Activated CD4-positive, alpha-beta T cell treated with anti-CD3 and anti-CD28 coated beads, Interleukin-2, amount 50 U/mL, for 48 hours (primary cell): ENCODE measurements at places on chromosomes 12 and 14.

DNA sequence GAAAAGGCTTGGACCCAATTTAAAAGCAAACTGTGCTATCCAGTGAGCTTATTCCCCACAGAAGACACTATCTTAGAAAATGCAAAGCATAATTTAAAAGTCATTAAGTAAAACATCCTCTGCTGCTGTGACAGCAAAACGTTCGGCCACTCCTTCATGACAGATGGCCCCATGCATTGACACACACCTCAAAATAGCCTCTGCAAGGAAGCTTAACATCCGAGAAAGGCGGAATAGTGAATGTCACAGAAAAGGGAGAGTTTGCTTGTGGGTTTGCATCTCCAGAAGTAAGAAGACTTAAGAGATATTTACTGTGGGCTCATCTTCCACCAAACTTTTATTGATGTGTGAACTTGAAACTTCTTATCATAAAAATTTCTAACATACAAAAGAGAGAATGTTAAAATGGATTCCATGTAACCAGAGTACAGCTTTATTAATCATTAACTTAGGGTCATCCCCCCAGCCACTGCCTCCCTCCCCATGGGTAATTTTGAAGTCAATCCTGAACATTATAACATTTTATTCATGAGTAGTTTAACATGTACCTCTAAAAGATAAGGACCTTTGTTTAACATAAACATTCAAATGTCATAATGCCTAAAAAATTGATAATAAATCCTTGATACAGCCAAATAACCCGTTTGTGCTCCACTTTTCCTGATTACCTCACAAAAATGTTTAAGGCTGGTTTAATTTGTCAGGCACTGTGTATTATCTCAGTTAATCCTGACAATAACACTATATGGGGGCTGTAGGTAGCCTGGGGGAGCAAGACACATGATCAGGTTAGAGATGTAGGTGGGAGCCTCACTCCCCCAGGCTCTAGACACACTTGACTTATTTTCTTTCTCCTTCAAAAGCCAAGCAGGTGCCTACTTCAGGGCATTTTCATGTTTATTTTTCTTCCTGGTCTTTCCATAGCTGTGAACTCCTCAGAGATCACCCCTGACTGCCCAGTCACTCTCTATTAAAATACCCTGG, 119.7 kb upstream of the TMCC3 start:
- DNase-seq = no peak

DNA sequence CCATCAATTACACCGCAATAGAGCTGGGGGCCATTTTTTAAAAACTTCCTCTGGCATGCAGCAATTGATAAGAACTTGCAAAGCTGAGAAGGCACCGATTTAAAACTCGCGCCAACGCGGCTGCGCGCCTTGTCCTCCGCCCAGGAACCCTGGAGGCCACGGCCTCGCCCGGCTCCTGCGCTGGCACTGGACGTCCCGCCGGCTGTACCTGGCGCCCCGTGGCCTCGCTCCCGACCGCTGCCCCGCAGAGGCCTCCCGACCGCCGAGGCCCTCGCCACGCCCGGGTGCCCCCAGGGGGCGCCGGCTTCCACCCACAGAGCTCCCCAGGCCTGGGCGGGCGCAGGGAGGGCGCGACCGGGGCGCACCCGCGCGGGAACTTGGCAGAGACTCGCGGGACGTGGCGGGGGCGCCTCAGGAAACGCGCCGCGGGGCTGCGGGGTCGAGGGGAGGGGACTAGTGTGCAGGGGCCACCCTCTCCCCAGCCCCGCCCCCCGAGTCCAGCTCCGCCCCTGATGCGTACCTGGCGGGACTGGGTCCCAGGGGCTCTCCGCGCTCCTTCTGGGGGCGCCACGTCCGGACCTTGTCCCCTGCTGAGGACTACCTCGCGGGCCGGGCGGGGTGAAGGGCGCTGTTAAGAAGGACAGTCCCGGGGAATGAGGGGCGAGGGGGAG, 65.7 kb downstream of the TNFAIP2 start:
- DNase-seq = peak; percentile 23

GRCh38 chr12:33290703-33291102, 148.9 kb downstream of the SYT10 start:
- DNase-seq = no peak

DNA sequence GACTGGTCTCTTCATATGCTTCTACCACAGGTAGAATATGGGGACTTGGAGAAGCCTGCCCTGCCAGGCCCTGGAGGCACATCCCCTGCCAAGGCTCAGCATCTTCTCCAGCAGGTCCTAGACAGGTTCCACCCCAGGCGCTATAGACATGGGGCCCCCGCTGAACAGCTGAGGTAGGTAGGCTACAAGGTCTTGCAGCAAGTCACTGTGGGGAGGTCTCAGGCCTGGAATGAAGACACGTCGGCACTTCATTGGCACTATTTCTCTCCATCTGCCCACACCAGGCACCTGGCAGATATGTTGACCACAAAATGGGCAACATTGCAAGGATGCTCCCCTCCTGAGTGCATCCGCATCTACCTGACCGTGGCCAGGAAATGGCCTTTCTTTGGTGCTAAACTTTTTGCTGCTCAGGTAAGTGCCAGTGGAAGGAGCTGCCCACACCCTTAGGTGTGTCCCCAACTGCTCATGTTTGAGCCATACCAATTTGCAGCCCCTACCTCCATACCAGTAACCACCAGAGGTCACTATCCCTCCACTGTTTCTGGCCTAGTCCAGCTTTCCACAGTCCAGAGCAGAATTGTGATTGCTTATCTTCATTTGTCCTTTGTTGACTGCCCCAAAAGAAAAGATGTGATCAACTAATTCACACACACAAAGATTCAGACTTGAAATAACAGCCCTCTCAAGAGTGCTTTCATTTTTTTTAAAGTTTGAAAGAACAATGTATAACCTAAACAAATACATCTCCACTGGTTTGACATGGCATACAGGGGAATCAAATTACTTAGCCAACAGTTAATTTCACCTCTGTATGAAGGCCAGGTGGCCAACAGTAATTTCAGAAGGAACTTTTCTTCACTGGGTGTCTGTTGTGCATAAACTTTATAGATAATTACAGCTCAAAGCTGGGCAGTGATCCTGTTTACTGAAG, 16.1 kb downstream of the PIGH start:
- peak; percentile 32 for DNase-seq

DNA sequence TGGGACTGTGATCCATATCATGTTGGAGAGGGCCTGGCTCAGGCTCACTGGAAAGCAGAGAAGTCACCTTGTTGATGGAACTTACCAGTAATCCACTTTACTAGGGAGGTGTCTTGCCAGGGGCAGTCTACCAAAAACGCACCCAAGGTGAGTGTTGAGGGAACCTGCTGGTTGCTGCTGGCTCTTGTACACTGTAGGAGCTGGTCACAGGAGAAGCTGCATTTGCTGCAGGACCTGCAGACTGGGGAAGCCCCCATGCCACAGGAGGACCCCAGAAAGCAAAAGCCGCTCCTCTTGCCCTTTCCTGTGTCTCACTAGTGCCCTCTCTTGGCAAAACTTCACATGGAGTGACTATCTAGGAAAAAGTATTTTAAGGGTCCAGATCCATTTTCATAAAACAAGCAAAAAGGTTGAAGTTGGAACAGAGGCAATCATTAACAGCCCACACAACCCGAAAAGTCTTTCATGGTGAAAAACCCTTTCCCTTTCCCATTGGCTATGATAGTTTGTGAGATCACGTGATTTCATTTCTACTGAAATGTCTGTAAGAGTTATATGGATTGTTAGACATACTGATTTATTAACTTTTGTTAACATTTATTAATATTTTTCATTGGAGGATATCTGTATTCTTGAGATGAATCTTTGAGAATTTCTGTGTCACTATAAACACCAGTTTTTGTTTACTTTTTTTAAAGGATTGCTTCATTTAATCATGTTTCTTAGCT, 59.2 kb downstream of the RASSF8 start:
- no peak for DNase-seq

- no peak for DNase-seq
These were observed 46.2 kb upstream of the DIP2B start for GRCh38 chr12:50458606-50459005.

DNA sequence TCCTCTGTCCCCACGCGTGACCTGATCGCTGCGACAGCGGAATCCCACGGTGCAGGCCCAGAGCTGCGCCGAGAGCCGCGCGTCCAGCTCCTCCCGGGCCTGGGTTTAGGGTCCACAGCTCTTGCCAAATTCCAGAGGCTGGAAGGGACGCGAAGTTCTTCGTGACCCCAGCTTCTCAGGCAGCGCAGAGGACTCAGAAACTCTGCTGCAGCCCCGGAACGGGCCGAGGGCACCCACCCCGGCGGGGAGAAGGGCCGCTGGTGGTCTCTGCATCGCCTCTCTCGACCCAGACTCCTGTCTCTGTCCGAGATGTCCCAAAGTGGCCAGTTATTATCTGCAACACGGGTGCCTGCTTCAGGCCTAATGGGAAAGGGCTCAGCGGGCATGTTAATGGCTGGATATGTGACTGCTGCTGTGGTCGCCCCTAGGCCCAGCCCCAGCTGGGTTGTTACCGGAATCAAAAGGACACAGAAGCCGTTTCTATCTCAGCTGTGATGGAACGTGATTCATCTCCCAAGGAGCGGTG, 236.4 kb downstream of the VRK1 start:
- DNase-seq = no peak

DNA sequence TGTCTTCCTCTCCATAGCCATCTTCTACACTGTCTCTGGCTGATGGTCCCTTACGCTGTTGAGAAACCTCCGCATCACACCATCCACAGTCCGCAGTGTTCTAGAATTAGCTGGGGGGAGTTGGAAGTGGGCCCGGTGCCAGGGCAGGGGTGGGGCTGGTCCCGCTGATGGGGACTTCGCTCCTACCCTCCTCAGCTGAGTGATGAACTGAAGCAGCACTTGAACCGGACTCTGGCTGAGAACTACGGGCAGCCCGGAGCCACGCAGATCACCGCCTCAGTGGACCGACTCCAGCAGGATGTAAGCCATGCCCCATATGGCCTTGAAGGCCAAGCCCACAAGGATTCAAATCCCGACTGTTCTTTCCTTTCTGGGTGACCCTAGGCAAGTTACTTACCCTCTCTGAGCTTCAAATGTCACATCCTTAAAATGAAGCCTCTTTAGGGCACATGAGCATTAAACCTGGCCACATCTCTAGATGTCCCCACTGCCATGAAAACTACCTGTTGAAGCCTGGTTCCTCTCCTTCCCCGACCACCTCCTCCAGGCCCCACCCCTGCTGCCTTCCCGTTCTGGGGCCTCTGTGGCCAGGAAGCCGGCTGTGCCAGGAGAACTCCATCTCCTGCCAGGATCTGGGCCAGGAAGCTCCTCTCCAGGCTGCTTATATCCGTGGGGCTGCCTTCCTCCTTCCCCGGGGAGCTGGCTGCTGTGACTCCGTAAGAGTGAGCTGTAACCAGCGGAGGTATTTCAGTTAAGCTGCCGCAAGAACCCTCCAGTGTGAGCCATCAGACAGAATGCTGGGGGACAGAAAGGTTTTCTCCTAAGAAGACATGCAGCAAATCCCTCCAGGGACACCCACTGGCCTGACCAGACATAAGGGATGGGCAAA, 53.1 kb downstream of the TSPAN11 start:
- no peak for DNase-seq

DNA sequence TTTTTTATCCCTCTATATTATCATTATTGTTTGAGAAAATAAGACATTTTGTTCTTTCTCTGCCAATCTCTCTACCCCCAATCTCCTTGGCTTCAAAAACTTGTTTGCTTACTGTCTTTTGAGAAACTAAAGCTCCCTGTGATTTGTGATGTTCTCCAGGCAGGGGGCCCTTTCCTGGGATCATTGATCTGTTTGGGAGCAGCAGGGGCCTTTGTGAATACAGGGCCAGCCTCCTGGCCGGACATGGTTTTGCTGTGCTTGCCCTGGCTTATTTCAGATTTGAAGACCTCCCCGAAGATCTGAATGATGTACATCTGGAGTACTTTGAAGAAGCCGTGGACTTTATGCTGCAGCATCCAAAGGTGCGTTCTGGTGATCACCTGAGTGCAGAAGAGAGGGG, 4.5 kb downstream of the ACOT6 start:
- no peak for DNase-seq

DNA sequence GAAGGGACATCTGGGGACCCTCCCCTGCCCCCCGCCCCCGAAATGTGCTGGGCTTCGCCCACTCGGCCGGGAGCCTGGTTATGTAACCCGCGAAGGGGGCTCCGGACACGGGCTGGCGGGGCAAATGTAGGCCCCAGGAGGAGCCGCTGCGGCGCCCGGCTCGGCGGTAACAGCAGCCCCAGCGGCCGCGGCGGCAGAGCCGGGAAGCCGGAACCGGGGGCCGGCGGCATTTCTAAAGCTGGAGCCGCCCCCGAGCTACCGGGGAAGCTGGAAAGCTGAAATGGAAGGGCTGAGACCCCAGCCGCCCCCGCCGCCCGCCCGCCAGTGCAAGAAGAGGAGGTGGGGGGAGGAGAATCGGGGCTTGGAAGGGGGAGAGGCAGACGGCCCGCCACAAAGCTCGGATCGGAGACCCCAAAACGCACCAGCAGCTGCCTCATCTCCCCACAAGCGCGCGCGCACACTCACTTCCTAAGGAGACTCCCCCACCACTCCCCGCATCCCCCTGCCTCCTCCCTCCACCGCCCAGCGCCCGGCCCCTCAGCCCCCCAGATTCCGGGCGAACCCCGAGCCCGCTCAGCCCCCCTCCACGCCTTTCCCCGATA, 1.5 kb downstream of the KDM2B start:
- peak; percentile 53 for DNase-seq

DNA sequence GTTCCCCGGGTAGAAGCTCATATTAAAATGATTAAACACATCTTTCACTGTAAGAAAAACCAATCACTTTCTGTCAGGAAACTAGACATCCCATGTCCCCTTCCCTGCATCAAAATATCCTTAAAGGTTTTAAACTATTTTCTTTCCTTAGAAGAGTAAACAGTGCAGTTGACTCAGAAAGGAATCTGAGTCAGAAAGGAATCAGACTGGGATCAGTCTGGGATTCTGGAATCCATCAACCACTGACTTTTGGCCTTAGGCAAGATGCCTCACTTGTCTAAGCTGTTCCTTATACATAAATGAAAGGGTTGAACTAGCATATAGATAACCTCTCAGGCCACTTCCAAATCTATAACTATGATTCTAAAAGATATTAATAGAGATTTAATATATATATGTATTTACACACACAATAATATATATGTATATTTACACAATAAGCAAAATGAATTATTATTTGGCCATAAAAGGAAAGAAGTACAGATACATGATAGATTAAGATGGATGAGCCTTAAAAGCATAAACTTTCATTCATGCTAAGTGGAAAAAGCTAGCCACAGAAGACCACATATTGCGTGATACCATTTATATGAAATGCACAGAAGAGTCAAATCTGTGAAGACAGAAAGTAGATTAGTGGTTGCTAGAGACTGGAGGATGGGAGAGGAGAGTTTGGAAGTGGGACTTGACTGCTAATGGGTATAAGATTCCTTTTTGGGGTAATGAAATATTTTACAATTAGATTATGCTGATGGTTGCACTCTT, 114.4 kb downstream of the SLC38A1 start:
- no peak for DNase-seq

DNA sequence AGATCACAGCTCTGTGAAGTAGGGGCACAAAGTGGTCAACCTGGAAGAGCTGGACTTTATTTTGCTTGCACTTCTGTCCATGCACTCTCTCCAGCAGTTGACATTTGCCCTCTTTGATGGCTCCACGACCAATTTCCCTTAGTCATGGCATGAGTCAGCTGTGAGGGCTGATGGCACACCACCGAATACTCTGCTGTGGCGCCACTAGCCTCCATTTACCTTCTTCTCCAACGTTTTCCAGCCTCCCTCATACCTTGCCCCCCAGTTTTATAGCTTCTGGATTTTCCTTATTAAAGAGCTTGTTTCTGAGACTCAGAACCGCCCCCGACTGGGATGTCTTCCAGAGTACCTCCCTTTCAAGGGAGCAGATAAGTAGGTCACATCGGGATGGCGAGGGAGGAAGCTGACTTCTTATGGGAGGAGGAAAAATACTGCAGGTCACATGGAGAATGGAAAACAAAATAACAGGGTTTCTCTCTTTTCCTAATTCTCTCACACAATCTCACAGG, 17.6 kb downstream of the NINJ2 start:
- DNase-seq = no peak
